NK-92 treated with Interleukin-12 subunit alpha and Interleukin-12 subunit beta, amount 100 ng/mL, for 24 hours (cell line): ENCODE measurements at places on chromosomes 5 and 9.

GRCh38 chr5:123502120-123502519 is 9.9 kb upstream of the CSNK1G3 start:
- DNase-seq: no peak

- DNase-seq: no peak
These were observed 1.3 kb downstream of the FGF10 start for GRCh38 chr5:44387921-44388320.

DNA sequence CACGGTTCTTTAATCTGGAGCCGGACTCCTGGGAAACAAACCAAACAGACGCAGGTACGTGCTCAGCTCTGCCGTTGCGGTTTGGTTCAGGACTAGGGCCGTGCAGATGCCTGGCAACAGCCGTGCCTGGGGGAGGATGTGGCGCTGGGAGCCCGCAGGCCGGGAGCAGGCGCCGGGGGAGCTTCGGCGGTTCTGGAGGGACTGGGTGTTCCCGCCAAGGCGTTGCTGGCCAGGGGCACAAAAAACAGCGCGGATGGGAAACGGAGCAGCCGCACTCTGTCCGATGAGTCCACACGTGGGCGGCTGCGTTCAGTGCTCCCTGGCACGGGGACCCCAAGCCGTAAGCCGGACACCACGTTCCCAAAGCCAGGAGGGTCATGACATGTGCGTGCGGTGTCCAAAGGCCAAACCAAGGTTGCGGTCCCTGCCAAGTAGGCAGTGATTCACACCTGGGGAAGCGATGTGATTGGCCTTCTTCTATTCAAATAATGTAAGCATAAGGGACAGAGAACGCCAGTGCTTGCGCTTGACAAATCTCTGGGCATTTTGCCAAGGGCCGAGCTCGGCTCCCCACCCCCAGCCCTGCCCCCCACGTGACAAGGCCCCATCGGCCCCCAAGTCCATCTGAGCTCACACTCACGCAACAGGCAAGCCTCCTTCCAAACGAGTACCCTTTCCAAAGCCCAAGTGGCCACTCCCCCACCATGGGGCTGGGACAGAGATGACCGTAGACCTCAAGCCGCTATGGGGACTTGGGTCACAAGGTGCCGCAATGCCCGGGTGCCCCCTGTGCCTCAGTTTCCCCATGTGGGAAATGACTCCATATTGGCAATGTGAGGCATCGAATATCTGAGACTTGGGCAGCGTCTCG is 49.7 kb upstream of the NKD2 start:
- DNase-seq: no peak

DNA sequence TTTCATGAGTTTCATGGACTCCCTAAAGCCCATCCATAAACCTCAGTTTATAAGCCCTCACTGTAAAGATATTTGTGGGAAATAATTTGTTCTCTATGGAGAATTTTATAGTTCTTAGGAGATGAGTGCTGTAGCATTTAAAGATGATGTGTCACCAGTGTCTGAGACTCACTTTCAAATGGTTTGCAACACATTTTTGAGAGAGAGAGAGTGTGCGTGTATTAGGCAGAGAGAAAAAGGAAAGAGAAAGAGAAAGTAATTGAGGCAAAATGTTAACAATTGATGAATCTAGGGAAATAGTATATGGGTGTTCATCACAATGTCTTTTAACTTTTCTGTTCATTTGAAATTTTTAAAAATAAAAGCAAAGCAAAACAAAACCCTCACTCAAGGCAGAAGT is 479.0 kb downstream of the ZSWIM6 start:
- DNase-seq: no peak

DNA sequence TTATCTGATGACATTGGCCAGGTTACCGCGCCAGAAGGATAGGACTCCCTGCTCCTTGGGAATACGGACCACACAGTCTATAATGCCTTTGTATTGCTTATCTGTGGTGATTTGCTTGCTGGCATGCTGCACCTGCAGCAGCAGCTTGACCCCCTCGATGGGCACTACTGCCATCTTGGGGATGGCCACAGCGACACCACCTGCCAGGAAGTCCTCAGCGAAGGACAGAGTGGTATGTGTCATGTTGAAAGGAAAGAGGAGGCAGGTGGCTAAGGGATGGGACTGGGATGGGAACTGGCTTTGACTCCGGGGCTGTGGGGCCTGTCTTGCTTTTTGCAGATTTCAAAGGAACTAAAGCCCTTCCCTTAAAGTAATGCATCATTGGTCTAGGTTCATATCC is 50.3 kb upstream of the ACO1 start:
- no peak for DNase-seq
